Stimulated activated CD4-positive, alpha-beta T cell treated with anti-CD3 and anti-CD28 coated beads, Interleukin-12 subunit alpha, Interleukin-12 subunit beta, amount 100 ng/mL, for 48 hours (primary cell): ENCODE measurements at places on chromosomes 6 and 20.

GRCh38 chr6:158958504-158959386, 41.3 kb downstream of the RSPH3 start:
- no peak for DNase-seq

DNA sequence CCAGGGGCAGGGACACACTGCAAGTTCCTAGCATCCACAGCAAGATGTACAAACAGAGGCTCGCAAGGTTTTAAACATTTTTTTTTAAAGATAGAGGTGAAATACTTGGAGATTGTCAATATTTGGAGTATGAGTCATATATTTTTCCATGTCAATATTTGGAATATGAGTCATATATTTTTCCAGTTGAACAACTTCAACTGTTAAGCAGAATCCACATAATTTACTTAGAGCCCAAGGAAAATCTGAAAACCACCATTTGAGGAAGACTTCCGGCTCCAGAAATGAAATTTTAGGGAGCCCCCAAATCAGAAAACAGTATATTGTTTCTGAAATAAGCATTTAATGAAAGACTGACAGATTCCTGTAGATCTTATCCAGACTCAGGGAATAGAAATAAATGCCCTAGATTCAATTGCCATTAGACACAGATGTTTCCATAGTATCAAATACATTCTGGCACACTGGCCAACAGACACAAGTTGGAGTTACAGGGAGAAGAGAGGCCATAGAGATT, 51.6 kb upstream of the FAM184A start:
- no peak for DNase-seq

GRCh38 chr6:148649454-148649963, 97.3 kb upstream of the UST start:
- no peak for DNase-seq

- DNase-seq: no peak
These were observed 38.7 kb upstream of the ZBP1 start for GRCh38 chr20:57658833-57659516.
